Omental fat pad (tissue), 4 donors: ENCODE measurements at places on chromosomes 1 and 21.

- no peak for DNase-seq
Measured at GRCh38 chr1:232876506-232877364, 71.5 kb downstream of the MAP10 start.

GRCh38 chr1:226986496-226987178, 46.5 kb downstream of the COQ8A start:
- no peak for DNase-seq

- DNase-seq, result no peak
Measured at GRCh38 chr1:203996126-203996525, 76.8 kb upstream of the SOX13 start.

DNA sequence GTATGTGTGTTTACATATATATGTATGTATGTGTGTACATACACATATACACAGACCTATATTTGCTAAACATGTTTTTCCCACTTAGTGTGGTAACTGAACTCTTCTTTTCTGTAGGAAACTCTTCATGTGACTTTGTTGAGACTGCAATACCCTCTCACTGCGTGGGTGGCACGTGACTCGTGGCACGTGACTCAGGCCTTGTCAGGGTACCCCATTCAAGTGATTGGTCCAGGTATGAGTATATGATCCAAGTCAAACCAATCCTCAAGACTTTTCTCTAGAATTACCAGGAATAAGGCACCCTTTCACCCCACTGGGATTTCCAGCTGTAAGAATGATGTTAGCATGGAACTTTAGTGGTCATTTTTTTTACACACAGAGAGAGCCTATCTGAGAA, 149.2 kb upstream of the KCNK2 start:
- DNase-seq, result no peak

- peak; percentile 59 for DNase-seq
Measured at GRCh38 chr1:2290595-2291510, 62.7 kb downstream of the SKI start.

DNA sequence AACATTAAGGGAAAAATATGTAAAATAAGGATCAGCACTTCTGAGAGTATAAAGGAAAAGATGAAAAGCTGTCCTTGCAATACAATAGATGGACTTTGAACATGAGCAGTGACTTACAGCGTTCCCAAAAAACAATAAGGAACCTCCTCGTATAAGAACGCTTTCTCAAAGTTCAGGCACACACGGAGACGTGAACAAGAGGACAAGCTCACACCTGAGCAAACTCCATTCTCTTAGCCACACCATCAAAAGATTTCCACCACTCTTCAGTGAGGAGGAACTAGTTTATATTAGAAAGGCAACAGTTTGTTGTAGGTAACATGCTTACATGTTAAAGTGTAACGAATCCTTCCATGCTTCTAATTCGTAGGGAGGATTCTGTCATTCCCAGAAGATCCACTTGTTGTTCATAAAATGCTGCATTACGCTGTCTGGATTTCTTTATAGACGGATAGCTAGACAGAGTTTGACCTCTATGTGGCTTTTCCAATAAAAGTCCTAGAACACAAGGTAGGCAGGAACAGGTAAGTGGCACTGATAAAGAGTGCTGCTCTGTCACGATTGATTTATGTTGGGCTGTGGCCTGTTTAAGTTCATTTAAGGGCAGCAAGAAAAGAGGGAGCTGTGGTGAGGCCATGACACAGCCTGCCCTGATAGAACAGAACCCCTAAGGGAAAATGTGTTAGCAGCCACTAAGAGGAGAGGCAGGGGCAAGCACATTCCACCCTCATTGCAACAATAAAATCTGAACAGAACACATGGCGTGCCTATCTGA, 37.0 kb upstream of the ATP1A1 start:
- no peak for DNase-seq

DNA sequence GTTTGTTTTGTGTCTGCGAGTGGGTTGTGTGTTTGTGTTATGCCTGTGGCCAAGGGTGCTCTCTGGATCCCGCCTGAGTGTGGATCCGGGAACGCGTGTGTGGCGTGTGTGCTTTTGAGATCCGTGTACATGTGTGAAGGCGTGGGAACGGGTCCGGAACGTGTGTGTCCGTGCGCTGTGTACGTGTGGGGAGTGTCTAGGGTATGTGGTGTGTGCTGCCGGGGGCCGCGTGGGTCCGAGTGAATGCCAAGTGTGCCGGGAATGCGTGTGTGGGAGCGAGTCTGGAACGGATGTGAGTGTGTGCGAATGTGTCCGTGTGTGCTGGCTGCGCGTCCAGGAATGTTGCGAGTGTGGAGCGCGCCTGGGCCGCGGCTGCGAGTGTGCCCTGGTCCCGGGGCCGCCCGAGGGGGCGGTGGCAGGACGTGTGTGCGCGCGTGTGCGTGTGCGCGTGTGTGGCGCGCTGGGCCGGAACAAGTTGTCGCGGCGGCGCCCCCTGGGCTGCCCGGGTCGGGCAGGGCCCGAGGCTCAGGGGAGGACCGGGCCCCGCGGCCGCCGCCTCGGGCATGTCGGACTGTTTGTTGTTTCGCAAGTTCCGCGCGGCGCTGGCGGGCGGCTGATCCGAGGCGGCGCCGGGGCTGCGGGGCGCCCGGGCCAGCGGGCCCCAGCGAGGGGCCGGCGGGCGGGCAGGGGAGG, 953 bp downstream of the PTPRU start:
- peak; percentile 33 for DNase-seq

GRCh38 chr1:211531194-211532087, 39.5 kb upstream of the RD3 start:
- DNase-seq, result no peak

DNA sequence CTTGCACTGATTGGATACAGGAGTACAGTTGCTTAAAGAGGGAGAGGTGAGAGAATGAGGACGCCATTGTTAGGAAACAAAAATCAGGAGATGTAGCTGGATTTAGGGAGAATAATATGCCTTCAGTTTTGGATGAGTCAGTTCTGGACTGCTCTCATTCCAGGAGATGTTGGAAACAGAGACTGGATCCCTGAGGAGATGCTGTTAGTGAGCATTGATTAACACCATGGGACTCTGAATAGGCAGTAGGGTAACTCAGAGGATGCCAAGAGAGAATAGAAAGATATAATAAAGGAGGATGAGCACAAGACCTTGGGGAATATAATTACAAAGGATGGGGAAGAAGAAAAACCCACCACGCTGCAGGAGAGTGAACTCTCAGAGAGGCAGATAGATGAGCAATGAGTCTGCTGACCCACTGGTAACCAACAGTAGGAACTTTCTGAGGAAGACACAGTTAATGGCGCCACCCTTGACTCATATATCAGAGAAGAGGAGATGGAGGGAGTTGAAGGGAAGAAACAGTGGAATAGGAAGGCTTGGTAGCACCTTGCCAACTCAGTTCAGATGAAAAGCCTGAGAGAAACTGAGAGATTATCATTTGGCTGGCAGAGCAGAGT, 10.5 kb downstream of the KCNJ15 start:
- no peak for DNase-seq

GRCh38 chr21:45513741-45514310, 28.4 kb downstream of the SLC19A1 start:
- DNase-seq, result no peak

GRCh38 chr1:60274422-60275290, 201.1 kb upstream of the C1orf87 start:
- no peak for DNase-seq

GRCh38 chr21:34796518-34797200, 127.9 kb downstream of the CLIC6 start:
- no peak for DNase-seq

DNA sequence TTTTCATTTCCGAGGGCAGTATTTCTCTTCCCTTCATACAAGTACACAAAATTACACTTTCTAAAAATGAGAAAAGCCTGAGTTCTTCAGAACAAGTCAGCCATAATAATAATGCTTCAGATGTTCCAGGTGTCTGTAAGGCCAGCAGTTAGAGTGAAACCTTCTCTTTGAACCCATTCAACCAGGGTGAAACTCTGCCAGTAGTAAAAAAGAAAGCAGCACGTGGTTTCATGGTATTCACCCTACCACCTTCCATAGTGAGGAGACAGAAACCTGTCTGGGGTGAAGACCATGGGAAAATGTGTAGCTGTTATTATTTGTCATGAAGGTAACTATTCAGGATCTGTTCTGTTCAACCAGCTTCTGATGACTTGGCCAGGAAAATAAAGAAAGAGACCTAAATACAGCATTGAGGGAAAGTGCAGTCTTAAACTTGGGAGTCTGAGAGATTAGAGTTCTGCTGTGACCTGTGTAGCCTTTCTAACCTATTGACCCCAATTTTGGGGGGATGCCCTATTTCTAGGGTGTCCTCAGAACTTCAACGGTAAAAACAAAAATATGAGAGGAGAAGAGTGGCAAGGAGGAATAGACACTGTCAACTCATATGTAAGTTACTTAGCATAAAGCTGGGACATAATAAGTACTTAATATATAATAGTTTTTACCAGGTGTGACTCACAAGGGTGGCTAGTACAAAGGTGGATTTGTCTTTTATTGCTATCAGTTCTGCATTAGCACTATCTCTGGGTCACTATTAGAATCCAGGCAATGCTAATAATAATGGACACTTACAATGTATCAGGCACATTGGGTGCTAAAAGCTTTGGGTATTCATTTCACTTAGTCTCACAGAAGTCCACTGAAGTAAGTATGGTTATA, 70.0 kb upstream of the TNFSF4 start:
- no peak for DNase-seq

DNA sequence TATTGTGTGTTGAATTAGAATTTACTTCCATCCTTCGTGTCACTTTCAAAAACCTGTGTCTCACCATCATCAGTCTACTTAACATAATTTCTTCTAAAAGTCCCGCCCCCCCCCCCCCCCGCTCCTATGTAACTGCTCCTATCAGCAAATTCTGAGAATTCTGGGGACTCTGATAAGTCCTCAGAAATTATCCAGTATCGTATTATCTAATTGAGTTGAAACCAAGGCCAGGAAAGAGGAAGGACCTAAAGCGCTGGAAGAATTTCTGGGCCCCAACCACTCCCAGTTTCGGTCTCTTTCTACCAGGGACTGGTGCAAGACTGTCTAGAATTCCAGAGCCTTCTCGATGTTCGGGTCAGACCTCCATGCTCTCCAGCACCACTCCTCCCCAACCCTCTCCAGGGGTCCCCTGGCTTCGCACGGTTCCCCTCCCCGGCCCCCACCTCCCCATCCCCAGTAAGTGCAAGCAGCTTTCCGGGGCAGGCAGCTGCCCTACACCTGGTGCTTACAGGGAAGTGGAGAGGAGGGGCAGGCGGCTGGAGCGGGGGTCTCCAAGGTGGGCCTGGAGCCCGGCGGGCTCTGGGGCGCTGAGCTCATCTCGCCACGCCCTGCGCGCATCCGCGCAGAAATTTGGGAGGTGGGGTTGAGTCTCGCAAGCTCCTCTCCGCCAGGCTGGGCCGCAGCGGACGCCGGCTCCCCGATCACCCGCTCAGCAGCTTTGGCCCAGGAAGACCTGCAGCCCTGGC, 16.0 kb upstream of the ZNF496 start:
- DNase-seq, result no peak

DNA sequence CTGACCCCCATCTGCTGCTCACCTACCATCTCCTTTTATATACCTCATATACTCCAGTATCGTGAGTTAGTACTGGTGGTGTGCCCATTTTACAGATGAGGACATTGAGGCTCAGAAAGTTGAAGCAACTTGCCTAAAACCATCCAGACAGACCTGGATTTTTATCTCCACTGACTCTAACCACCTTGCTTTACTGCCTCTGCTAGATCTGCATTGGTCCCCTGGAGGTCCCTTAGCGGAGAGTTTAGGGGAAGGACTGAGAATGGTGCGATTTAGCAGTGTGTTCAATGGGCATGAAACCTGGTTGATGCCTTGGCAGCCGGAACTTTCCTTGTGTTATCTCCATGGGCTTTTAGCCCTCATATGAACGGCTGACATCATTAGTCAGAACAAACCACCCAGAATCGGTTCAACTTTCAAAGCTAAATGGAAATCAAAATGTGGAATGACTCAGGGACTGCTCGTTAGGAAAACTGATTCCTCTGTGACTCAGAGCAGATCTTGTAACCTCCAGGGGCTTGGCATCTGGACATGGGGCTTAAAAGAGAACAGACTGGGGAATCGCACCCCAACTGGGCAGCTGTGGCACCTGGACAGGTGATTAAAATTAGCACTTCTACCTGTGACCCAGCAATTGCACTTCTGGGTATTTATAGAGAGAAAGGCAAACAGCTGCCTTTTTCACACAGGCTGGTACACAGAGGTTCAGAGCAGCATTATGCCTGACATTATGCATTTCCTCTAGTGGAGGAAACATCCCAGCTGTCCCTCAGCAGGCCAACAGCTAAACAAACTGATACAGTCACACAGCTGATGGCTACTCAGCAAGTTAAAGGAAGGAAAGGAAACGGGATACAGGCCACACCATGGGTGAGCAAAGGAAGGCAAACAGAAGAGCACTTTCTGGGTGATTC, 25.3 kb downstream of the TMEM51 start:
- DNase-seq, result no peak

DNA sequence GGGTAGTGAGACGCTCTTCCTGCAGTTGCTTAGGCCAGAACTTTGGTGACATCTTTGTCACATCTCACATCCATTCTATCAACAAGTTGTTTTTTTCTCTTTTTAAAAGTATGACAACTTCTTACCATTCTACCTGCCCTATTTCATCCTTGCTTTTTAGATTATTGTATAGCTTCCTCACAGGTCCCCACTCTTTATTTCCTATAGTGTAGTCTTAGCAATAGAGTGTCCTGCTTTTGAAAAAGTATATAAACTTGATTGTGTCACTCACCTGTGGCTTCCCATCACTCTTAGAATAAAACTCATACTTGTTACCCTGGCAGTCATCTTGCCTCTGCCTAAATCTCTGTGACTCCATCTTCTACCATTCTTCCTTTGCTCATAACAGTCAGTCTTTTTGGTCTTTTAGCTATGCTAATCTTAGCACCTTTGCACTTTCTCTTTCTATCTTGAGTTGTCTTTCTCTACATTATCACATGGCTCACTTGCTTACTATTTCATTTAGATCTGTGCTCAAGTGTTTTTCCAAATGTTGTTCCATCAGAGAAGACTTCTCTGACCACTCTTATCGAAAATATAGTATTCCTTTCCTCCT, 9.5 kb downstream of the CDC73 start:
- no peak for DNase-seq

GRCh38 chr1:98503771-98504170, 157.8 kb upstream of the SNX7 start:
- no peak for DNase-seq

DNA sequence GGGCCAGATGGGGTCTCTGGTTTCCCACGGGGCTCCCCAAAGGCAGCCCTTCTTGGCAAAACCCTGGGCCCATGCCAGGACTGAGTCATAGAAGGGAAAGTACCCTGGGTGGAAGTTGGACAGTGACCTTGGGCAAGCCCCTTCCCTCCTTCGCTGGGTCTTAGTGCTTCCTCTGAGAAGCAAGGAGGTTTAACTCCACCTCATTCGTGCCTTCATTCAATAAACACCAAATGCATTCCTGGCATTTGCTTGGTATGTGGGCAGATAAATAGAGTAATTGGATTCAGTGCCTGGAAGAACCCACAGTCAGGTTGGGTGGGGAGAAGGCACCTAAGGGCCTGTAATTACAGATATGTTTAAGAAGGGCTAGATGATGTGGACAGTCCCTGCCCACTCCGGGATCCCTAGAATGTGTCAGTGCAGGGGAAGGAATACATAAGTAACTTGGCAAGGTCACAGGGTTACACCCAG, 36.3 kb upstream of the CITED4 start:
- DNase-seq, result peak; percentile 31
